ENCODE measurements at places on chromosomes 3 and 15.

GRCh38 chr3:58180940-58181587, 29.7 kb downstream of the DNASE1L3 start:
- DNase-seq, result peak; percentile 25

- DNase-seq, result no peak
Observed at GRCh38 chr15:90004252-90004651, 3.1 kb downstream of the ZNF710 start.

- DNase-seq, result no peak
Observed at GRCh38 chr3:63933459-63933858, 21.3 kb upstream of the SCAANT1 start.

GRCh38 chr3:38158472-38158871, 6.9 kb upstream of the OXSR1 start:
- DNase-seq, result no peak

DNA sequence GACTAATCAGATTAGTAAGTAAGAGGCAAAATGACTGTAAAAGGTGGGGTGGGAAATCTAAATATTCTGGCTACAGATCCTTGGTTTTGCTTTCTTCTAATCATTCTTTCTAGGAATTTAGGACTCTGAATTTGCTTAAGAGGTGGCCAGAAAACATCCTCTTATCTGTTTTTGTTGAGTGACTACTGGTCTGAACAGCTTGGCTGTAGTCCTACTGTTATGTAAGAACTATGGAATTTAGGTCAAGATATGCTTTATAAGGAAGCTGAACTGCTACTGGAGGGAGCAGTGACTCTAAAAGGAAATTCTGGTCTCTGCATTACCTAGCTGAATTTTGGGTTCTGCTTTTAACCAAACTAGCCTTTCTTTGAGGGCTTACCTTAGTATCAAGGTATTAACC, 33.5 kb upstream of the CSPG5 start:
- peak; percentile 80 for DNase-seq

GRCh38 chr3:135155228-135155627, 360.2 kb downstream of the EPHB1 start:
- no peak for DNase-seq

DNA sequence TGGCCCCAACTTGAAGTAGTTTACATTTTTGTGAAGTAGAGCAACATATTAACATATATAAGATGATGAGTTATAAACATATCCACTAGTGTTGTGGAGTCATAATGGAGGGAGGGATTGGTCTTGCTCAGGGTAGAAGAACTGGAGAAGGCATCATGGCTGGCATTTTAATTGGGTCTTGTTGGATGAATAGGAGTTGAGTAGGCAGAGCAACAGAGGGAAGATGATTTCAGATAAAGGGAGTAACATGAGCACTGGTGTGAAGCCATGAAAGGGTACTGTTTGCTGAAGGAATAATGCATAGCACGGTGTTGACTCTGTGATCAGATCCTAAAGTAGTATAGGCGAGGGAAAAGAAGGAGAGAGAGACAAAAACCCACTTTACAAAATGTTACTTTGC, 3.6 kb upstream of the RFX7 start:
- DNase-seq, result no peak

DNA sequence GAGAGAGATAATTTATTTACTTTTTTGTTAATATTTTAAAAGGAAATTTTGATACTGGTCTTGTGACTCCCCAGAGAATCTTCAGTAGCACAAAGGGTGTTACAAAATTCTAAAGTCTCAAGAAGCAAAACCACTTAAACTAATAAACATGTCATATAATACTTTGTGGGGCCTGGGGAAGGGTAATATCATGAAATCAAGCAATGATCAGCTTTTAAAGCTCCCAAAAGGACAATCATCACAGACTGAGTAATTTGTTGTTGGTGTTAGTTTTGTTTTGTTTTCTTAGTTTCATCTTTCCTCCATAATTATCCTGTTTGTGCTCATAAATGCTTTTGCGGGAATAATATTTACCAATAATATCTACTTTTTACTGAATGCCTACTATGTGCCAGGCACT, 55.0 kb downstream of the TMEM212 start:
- DNase-seq, result no peak

DNA sequence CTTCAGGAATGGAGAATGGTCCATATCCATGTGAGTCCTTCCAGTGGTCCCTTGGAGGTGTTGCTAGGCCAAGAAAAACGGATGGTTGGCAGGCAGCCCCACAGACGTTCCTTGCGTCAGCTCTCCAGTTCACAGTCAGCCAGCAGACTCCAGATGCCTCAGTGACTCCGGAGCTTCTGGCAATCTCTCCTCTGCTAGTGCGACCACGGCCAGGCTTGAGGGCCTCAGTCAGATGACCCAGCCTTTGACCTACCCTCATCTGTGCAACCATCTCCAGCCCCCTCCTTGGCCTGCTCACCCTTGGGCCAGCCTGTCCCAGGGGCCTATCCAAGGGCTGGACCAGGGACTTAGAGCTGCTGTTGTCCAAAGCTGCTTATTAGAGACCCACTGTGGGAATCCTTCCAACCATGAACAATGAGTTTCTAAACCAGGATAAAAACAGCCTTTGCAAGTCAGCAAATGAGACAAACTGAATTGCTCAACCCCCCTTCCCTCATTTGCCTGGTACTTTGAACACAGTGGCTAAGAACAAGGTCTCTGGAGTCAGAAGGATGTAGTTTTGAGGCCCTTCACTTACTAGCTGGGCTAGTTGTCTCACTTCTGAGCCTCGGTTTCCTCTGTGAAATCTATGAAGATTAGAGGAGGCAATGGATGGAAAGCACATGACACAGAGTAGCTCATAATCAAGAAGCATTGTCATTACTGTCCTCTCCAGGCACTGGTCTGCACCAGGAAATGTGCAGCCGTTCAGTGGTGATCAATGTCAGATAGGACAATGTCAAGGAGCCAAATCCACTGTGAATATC, 44.8 kb downstream of the ANP32A start:
- DNase-seq, result no peak

DNA sequence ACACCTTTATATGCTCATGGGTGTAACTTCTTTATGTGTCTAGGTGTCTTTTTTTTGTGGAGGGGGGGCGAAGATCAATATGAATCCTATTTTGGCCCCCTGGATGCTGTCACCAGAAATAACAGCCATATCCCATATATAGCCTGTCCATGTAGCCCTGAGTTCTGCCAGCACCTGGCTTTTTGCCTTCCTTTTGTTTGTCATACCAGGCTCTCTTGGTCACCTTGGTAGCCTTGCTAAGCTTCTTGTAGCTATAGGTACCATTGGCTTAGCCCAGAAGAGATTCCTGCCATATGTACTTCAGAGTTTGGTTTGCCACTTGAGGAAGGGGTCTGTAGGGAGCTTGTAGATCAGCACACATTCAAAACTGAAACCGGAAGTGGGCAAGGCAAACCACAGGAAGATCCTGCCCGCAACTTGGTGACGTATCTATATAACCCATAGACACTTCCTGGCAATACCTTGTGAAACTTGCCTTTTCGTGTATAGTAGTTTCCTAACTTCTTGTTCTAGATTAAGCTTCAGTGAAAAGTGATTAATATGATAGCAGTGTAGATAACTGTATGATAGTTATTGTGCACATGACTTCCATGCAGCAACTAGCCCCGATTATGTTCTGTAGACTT, 11.9 kb downstream of the RASA2 start:
- no peak for DNase-seq

- no peak for DNase-seq
Observed at GRCh38 chr3:160398820-160399124, 253 bp downstream of the IFT80 start.

GRCh38 chr3:194671511-194671899, 486 bp downstream of the LSG1 start:
- peak; percentile 66 for DNase-seq

DNA sequence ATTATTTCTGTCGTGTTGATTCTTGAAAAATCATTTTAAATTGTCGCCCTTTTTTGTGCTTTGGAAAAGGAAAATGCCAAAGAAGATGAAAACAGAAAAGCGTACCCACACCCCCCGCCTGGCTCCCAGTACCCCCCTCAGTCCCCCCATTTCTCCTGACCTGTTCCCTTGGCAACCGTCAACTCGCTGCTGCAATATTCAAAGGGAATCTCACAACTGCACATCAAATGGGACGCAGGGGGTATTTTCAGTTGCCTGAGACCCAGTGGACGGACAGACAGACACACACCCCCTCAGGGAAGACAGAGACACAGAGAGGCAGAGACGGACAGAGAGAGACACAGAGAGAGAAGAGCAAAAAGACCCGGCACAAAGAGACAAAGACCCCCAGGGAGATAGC, 83.5 kb upstream of the PRR20G start:
- no peak for DNase-seq

- DNase-seq, result no peak
Observed at GRCh38 chr15:63826528-63826927, 7.2 kb downstream of the HERC1 start.

- peak; percentile 86 for DNase-seq
Observed at GRCh38 chr3:112671930-112672715, 31.2 kb upstream of the CCDC80 start.

DNA sequence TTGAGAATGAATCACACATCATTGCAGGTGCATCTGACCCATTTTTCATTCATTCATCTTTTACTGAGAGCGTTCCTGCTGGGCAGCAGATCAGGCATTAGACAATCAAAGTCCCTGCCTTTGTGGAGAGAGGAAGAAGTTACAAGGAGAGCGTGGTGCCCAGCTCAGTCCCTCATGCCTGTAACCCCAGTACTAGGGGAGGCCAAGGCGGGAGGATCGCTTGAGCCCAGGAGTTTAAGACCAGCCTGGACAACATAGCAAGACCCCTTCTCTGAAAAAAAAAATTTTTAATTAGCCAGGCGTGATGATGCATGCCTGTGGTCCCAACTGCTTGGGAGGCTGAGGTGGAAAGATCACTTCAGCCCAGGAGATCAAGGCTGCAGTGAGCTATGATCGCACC, 35.0 kb upstream of the MEX3B start:
- DNase-seq, result no peak

GRCh38 chr3:196624067-196624790, 15.3 kb upstream of the NRROS start:
- DNase-seq, result no peak
